ENCODE measurements at places on chromosomes 5 and 9.

DNA sequence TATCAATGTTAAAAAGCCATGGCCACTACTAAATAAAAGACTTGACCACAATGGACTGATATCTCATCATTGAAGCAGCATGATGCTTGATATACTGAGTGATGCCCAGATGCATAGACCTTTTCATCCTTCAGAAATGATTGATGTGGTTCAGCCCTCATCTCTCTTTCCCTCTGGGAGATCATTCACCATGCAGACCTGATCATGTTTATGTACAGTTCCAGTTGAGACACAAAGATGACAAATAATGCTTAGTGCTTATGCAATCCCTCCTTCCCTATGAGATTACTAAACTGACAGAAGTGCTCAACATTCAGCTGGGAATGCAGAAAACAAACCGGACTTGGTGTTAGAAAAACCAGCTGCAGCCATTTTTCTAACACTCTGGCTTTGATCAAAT is 91.9 kb upstream of the TLR4 start:
- no peak for DNase-seq

- no peak for DNase-seq
Observed at GRCh38 chr9:21357479-21358460, 7.1 kb upstream of the IFNA6 start.

- DNase-seq, result no peak
Observed at GRCh38 chr9:100430286-100430940, 3.5 kb downstream of the MSANTD3 start.

- no peak for DNase-seq
Observed at GRCh38 chr5:68352166-68352565, 136.6 kb downstream of the PIK3R1 start.

DNA sequence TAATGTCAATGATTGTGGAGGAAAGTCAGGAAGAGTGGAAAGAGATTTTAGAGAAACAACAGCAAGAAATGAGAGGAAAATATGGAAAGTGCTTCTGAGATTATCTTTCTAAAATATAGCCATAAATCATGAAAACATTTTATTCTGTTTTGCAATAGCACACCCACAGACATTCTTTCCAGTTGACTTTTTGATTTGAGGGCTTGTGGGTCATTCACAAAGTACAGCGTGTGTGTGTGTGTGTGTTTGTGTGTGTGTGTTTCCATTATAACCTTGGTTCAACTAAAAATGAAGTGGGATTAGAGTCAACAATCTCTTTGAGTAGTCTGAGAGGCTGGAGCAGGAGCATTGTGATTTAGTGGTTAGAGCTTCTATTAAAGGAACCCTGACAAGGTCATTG is 116.6 kb upstream of the GAS1 start:
- DNase-seq, result no peak

GRCh38 chr9:76911971-76912370 is 6.1 kb upstream of the PRUNE2 start:
- DNase-seq, result peak; percentile 41

DNA sequence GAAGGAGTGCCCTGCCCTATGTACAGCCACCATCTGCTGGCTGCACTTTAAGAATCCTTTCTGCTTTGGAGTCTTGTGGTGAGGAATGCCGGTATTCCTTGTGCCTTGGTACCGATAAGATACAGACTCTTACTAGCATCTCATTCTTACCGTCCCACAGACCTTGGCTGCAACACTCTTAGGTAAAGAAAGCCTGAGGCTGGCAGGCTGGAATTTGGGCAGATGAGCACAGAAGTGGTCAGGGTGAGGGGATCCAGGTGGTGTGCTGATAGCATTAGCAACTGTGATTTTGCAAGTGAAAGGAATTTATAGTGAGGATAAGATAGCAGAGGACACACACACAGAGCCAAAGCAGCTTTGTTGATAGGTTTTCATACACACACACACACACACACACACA is 198.1 kb downstream of the ENC1 start:
- no peak for DNase-seq

DNA sequence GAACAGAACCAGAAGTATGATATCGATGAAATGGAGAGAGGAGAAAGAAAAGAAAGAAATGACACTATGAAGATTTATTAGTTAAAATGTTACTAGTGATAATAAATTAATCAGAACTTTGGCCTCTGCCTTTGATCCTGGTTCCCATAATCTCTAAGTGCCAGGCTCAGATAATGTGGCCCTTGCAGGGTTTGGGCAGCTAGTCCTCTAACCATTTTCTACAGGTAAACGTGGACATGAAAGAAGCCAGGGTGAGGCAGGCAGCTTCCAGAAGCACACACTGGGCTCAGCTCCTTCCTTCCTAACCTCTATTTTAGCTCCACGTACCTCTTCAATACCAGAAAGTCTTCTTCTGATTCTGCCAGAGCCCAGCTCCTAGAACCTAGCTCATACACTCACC is 30.6 kb downstream of the SYK start:
- no peak for DNase-seq

GRCh38 chr5:151947931-151948608 is 23.4 kb upstream of the GLRA1 start:
- peak; percentile 50 for DNase-seq

Data from kidney glomerular epithelial cell (primary cell).